Lower lobe of right lung (tissue), 2 donors: ENCODE measurements at places on chromosomes 1 and 21. TPM values are rescaled to one million over a fixed set of nuclear protein-coding genes. Genes with fewer than 3 reads are reported as not detected.

- DNase-seq: no peak
- no peak overlapping the region for H3K27ac ChIP-seq
- H3K4me1 ChIP-seq: peaks cover 78% of the 10 kb centered on the region
Measured at GRCh38 chr1:64895500-64895899, 70.8 kb downstream of the JAK1 start.

The CBR3 gene
- 4.3 TPM for total RNA-seq

DNA sequence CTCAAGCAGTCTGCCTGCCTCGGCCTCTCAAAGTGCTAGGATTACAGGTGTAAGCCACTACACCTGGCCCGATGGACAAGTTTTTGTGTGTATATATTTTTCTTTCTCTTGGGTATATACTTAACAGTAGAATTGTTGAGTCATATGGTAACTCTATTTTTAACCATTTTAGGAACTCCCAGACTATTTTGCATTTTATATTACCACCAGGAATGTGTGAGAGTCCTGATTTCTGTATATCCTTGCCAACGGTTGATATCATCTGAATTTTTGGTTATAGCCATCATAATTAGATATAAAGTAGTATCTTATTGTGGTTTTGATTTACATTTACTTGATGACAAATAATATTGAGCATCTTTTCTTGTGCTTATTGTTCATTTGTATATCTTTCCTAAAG is 20.7 kb downstream of the FNBP1L start:
- peaks cover 8% of the 10 kb centered on the region for H3K4me1 ChIP-seq
- DNase-seq: no peak
- no peak overlapping the region for H3K4me3 ChIP-seq
- no peak overlapping the region for H3K27ac ChIP-seq
- H3K36me3 ChIP-seq: no peaks in the 10 kb centered on the region

DNA sequence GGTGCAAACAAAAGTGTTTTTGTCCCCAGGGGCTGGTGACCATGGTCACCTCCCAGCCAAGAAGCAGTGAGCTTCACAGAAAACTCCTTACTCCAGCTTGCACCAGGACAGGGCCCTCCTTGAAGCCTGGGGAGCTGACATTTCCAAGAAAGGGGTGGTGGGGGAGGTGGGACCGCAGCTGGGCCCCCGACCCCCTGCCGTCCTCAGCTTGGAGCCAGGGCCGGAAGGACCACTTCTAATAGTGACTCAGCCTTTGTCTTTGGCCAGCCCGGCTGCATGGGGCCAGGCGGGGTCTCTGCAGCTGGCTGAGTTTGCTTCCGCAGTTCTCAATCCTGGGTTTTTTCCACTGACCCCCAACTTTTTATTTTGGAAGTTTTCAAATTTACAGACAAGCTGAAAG is 136.5 kb upstream of the POU3F1 start:
- H3K27ac ChIP-seq: no peak overlapping the region
- no peaks in the 10 kb centered on the region for H3K4me1 ChIP-seq
- no peak overlapping the region for H3K4me3 ChIP-seq
- no peak for DNase-seq
- peaks cover 4% of the 10 kb centered on the region for H3K27me3 ChIP-seq
- H3K36me3 ChIP-seq: no peaks in the 10 kb centered on the region

The GUCA2B gene
- not detected for total RNA-seq

- H3K4me1 ChIP-seq: no peaks in the 10 kb centered on the region
- H3K4me3 ChIP-seq: no peak overlapping the region
- no peaks in the 10 kb centered on the region for H3K27me3 ChIP-seq
- DNase-seq: no peak
- no peaks in the 10 kb centered on the region for H3K36me3 ChIP-seq
- no peak overlapping the region for H3K27ac ChIP-seq
Measured at GRCh38 chr1:157697781-157698569, 2.6 kb downstream of the FCRL3 start.

GRCh38 chr1:80251591-80251990 is 1245.1 kb upstream of the ADGRL4 start:
- H3K27ac ChIP-seq: no peak overlapping the region
- H3K36me3 ChIP-seq: no peaks in the 10 kb centered on the region
- H3K27me3 ChIP-seq: no peaks in the 10 kb centered on the region
- DNase-seq: no peak
- H3K4me1 ChIP-seq: no peaks in the 10 kb centered on the region
- no peak overlapping the region for H3K4me3 ChIP-seq

DNA sequence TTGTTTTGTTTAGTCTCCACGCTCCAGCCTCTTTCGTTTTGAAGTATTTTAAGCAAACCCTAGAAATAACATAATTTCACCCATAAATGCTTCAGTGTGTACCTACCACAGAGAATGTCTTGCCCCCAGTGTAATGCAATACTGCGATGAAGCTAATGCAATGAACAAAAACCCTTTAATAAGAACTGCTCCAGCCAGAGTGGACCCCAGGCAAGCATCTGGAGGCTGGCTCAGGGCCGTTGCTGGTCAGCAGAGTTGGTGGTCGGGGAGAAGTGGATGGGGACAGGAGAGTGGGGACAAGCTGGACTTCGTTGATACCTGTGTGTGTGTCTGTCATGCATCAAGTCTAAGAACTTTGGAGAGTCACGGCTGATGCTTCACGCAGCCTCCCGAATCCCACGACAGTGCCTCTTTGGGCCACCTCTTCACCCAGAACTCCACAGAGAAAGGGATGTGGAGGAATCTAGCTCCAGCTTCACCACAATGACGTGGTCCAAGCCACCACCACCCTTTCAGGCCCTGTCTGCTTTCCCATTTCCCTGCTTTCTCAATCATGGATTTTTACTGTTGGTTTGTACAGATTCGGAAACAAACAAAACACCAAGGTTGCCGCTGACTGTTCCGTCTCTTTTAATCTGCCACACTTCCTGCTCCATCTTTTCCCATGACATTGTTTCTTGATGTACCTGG is 108.6 kb upstream of the ERRFI1 start:
- H3K27ac ChIP-seq: peak overlapping the region; percentile 62
- DNase-seq: no peak
- H3K27me3 ChIP-seq: no peaks in the 10 kb centered on the region
- H3K36me3 ChIP-seq: no peaks in the 10 kb centered on the region
- H3K4me1 ChIP-seq: peaks cover 26% of the 10 kb centered on the region

The SLC66A1 gene
- 15.4 TPM for total RNA-seq

- no peak overlapping the region for H3K27ac ChIP-seq
- H3K4me1 ChIP-seq: no peaks in the 10 kb centered on the region
- H3K36me3 ChIP-seq: no peaks in the 10 kb centered on the region
Measured at GRCh38 chr21:43270800-43271301, 102.0 kb downstream of the CRYAA start.

DNA sequence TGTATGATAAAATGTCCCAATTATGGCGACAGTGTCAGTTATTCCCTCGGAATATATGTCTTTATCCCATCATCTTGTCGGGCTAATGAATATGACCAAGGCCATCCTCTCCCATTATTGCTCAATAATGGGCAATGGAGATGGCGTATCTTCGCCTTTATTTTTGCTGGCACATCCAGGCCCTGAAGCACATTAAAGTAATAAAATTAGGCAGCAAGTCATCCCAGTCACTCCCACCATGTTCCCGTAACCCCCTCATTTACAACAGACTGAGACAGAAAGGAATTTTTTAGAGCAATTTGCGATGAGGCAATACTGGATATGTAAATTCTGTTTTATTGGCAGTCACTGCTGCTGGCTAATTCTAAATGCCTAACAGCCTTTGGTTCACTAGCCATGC is 35.3 kb downstream of the CLIC6 start:
- no peaks in the 10 kb centered on the region for H3K27me3 ChIP-seq
- H3K27ac ChIP-seq: no peak overlapping the region
- DNase-seq: no peak
- H3K4me3 ChIP-seq: no peak overlapping the region
- H3K36me3 ChIP-seq: peaks cover 6% of the 10 kb centered on the region
- H3K4me1 ChIP-seq: no peaks in the 10 kb centered on the region

DNA sequence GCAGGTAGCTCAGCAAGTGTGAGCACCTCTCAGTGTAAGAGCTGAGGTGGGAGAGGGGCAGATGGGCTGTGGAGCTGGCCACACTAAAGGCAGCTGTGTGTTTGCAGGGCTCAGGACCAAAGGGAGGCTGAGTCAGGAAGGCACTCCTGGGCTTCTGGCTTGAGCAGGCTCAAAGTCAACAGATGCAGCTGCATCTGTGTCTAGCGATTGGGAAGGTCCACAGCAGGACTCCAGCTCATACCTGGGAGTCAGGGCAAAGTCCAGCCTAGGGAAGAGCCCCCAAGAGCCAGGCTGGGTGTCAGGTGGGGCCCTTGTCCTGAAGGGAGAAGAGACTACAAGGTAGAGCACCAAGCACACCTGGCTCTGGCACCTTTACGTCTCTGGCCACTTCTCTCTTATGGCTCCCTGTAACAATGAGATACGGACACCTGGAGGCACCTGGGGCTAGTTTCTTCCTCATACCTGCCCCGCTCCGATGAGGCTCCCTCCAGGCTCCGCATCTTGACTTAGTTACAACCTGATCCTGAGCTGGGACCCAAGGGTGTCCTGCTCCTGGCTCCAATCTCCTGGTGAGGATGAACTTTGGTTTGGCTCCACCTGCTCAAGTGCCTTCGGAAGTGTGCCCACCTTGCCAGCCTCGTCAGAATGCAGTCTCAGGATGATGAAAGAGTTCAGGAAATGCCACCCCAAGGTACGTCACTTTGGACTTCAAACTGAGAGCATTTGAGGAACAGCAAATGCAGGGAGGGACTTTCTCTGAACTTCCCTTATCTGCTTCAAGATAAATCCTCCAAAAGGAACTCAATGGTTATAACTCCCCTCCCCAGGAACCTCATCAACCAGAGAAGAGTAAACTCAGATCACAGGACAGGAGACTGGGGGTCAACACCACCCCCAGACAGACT is 21.5 kb upstream of the SLC2A1 start:
- no peak for DNase-seq
- peaks cover 5% of the 10 kb centered on the region for H3K27me3 ChIP-seq
- no peak overlapping the region for H3K4me3 ChIP-seq
- H3K27ac ChIP-seq: no peak overlapping the region
- H3K4me1 ChIP-seq: no peaks in the 10 kb centered on the region

The PLA2G2D gene
- total RNA-seq: 0.27 TPM

DNA sequence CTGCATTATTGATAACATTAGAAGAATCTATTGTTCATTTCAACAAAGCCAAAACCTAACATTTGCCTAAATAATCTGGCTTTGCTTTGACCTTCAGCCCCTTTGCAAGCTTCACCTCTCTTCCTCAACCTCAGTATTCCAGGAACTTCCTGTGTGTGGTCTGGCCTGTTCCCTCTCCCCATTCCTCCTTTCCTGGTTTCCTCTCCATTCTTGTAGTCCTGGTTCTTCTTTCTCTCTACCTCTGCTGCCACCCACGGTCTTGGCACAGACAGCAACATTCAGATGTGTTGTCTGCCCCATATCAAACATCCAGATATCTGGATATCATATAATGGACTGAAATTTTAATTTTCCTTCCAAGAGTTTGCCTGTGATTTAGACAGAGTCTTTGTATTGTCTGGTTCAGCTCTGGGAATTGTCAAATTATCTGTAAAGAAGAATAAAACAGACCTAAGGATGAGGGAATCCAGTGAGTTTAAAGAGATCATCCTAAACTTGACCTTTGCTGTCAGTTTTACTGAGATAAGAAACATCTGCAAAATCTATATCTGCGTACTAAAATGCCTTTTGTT is 148.1 kb upstream of the KCTD3 start:
- no peak overlapping the region for H3K27ac ChIP-seq
- H3K36me3 ChIP-seq: no peaks in the 10 kb centered on the region
- no peak overlapping the region for H3K4me3 ChIP-seq
- DNase-seq: no peak
- H3K4me1 ChIP-seq: no peaks in the 10 kb centered on the region
- H3K27me3 ChIP-seq: no peaks in the 10 kb centered on the region

DNA sequence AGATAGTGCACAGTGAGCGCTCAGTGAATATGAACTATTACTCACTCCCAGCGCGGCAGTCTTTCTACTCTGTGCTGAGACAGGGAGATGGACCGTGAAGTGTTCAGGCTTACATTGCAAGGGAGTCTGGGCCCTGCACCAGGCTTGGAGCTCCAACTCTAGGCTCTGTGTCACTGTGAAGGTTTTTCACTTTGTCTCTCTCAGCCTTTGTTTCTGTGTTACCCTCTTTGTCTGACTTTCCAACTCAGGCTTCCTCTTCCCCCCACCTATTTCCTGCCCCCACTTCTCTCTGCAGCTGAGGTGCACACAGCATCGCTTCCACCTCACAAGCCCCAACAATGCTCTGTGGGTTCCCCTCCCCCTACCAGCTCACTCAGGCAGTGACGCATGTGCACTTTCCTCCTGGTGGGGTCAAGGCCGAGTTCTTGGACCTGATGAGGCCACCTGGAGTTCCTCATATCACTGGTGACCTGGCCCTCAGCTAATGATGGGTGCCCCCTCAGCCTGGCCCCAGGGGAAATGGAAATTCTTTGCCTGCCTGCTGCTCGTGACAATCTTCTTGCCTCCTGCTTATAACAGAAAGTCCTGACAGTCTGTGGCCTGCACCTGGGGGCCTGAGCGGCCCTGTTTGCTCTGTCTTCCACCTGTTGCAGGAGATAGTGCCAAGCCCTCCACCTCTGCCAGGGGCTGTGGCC is 1.1 kb upstream of the LCK start:
- no peaks in the 10 kb centered on the region for H3K36me3 ChIP-seq
- H3K4me1 ChIP-seq: peaks cover 61% of the 10 kb centered on the region
- peak overlapping the region; percentile 41 for H3K4me3 ChIP-seq

The TP53BP2 gene
- total RNA-seq: 59.1 TPM

The OR2L2 gene
- not detected for total RNA-seq

DNA sequence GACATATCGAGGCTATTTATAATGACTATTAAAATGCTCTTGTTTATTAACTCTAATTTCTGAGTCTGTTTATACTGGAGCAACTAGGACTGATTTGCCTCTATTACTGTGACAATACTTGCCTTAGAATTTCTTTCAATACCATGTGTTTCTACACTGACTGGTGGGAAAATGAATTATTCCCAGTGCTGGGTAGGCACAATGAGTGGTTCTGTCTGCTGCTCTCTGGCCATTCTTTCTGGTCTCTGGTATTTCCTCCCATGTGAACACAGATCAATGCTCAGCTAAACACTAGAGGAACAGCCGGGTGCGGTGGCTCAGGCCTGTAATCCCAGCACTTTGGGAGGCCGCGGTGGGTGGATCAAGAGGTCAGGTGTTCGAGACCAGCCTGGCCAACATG is 390.5 kb downstream of the PRDM2 start:
- no peak overlapping the region for H3K27ac ChIP-seq
- DNase-seq: no peak
- no peaks in the 10 kb centered on the region for H3K36me3 ChIP-seq
- H3K27me3 ChIP-seq: no peaks in the 10 kb centered on the region
- H3K4me3 ChIP-seq: no peak overlapping the region

DNA sequence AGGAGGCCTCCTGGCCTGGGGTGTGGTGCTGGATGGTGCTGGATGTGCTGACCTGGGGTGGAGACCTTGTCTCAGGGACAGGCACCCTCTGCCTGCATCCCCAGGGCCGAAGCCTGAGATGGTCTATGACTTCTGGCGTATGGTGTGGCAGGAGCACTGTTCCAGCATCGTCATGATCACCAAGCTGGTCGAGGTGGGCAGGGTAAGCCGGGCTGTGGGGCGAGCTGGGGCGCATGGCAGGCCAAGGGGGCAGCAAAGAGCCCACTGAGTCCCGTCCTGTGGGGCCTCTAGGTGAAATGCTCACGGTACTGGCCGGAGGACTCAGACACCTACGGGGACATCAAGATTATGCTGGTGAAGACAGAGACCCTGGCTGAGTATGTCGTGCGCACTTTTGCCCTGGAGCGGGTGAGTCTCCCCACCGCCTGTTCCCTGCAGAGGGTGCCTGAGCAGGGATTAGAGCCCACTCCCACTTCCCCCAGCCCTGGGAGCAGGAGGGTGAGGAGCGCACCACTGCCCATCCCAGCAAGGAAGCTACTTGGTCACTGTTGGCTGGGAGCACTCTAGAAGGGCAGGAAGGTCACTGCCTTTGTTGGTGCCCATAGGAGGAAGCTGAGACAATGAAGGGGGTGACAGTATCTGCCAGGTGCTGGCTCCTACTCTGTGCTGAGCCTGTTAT is 75.2 kb downstream of the PTPRU start:
- peak; percentile 27 for DNase-seq
- H3K27me3 ChIP-seq: no peaks in the 10 kb centered on the region
- H3K27ac ChIP-seq: no peak overlapping the region
- H3K4me1 ChIP-seq: no peaks in the 10 kb centered on the region
- H3K36me3 ChIP-seq: peaks cover 50% of the 10 kb centered on the region
